ENCODE measurements at places on chromosomes 6 and 20.

GRCh38 chr20:13554076-13554475, 84.7 kb downstream of the TASP1 start:
- no peak for DNase-seq

DNA sequence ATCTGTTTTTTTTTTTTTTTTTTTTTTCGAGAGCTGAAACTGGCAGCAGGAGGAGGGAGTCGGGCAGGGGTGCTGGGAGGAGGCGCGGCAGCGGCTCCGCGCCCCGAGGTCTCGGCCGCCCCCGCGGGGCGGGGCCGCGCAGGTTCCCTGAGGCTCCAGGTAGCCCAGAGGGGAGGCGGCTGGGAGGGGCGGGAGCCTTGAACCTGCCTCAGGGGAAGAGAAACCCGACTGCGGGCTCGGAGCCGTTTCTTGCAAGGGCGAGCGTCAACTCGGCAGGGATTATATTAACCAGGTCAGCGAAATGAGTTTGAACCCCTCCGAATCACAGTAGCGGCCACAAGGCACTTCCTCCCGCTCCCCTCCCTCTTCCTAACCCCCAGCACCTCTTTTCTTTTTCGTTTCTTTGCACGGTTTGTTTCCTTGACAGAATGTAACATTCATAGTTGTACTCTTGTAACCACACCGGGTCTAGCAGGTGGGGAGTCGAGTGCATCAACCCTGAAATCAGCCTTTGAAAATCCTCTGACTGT, 2.0 kb downstream of the MYB start:
- DNase-seq: no peak

- DNase-seq: no peak
Measured at GRCh38 chr20:2978519-2978918, 64.9 kb upstream of the GNRH2 start.

DNA sequence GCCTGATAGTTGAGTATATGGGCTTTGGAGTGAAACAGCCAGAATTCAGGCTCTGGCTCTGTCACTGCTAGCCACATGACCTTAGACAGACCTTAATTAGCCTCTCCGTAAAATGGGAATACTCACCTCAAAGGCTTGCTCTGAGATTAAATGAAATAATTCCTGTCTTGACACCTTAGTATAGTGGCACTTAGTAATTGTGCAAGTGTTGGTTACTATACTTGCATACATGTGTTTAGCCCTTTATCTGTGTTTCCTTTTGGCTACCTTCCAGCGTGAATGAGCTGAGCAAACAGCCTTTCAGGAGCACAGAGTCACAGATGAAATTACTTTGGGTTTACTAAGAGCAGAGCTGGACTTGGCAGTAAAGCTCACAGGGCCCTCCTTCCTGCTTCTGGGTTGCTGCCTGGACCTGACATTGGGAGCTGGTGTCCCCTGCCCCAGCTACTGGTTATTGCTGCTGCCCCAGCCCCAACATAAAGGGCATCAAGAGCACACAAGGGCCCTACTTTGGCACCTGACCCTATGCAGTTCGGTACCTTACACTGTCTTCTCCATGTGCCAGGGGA, 32.8 kb downstream of the CD164 start:
- DNase-seq: no peak

DNA sequence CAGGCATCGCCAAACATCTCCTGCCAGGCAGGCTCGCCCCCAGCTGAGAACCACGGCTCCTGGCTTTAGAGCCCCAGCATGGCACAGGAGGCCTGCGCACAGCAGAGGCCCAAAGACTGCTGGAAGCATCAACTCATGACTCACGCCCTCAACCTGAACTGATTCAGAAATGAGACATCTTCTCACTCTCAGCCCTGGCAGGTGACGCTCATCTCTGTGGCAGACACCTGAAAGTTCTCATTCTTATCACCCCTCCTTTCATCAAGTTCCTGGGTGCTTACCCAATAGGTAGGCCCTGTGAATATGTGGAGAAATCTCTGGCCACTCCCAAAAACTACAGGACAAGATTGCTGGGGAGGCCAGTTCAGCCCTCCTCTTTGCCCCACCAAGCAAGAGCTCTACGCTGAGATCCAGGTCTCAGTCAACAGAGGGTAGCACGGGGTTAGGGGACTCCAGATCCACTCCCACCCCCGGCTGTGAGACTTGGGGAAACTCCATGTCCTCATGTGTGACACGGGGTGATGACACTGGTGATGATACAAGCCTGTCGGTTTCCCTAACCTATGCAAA, 11.3 kb downstream of the NFATC2 start:
- no peak for DNase-seq

GRCh38 chr20:891706-892080, 24.4 kb downstream of the ANGPT4 start:
- DNase-seq: no peak

GRCh38 chr6:141000917-141001316, 1131.8 kb upstream of the GJE1 start:
- no peak for DNase-seq

- no peak for DNase-seq
Measured at GRCh38 chr6:123016431-123017103, 20.5 kb downstream of the CLVS2 start.

DNA sequence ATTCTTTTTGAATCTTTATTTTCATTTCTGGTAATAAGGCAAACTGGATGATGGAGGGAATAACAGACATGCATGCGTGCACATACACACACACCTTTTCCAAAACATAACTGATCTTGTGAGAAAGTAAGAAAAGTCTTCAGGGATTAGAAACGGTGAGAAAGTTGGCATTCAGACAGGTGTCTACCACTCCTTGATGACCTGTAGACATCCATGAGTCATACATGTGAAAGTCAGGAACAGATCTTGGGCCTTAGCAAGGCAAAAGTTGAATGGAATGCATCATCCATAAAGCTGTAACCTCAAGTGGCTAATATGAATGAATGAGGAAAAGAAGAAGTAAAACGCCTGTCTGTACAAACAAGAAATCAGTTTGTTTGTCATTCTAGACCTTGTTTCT, 97.3 kb downstream of the GRIK2 start:
- no peak for DNase-seq

GRCh38 chr20:10536531-10536930, 101.4 kb downstream of the SLX4IP start:
- DNase-seq: no peak

DNA sequence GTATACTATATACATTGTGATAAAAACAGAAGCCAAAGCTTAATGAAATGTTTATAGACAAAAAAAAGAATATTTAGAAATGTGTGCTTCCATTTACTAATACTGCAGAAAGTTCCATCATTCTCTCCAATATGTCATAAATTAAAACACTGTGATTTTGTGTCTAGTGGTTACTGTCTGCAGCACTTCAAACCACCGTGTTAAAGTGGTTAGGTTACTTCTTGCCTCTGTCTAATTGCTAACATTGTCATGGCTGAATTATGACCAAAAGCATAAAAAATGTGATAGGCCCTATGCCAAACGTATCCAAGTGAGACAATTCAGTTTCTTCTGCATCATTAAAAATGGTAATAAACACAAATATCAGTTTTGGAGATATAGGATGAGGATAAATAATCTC, 52.7 kb upstream of the CST5 start:
- DNase-seq: no peak

GRCh38 chr20:50565383-50565782, 55.2 kb downstream of the PTPN1 start:
- no peak for DNase-seq

DNA sequence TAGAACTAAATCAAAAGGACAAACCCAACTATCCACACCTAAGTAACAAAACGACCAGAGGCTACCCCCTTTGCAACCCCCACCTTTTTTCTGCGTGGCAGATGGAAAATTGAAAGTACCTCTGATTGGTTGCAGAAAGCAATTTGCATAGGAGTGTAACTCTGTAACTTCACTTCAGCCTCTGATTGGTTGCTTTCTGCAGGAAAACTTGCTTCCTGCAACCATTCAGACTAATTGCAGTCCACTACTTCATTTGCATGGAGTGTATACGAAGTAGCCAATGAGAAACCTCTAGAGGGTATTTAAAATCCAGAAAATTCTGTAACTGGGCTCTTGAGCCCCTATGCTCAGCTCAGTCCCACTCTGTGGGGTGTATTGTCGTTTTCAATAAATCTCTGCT, 129.1 kb upstream of the OLIG3 start:
- no peak for DNase-seq

GRCh38 chr20:50101281-50101680, 11.7 kb downstream of the UBE2V1 start:
- no peak for DNase-seq

GRCh38 chr20:33296206-33296605, 13.2 kb downstream of the BPIFB1 start:
- DNase-seq: no peak

- DNase-seq: no peak
Measured at GRCh38 chr6:37072526-37072925, 67.1 kb downstream of the FGD2 start.

DNA sequence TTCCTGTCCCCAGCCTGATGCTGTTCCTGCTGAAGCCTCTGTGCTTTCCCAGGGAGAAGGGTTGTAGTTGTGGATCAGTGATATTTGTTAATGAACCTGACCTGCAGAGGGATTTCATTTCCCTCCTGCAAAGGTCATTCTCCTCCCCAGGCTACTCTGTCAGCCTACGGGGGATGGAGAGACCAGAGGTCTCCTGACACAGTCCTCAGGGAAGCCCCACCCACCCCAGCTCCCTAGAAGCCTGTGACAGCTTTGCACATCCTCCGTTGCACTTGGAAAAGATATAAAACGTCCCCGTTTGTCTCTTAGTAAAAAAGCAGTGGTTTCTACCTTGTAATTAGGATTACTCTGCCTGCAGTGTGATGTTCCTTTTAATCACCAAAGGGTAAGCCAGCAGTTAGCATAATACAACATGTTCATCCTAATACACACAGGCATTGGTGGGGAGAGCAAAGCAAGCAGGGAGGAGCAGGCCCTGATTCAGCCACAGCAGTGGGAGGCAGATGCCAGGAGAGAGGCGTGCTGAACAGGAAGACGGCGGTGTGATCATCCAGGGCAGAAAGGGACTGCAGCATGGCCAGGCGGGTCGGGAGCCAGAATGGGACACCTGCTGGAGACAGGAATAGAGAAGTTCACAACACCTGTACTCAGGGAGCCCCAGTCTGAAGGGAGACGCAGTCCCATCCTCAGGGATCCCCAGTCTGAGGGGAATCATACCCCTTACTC, 293.5 kb downstream of the LRFN2 start:
- no peak for DNase-seq

- no peak for DNase-seq
Measured at GRCh38 chr20:19304389-19304788, 91.9 kb downstream of the SLC24A3 start.

DNA sequence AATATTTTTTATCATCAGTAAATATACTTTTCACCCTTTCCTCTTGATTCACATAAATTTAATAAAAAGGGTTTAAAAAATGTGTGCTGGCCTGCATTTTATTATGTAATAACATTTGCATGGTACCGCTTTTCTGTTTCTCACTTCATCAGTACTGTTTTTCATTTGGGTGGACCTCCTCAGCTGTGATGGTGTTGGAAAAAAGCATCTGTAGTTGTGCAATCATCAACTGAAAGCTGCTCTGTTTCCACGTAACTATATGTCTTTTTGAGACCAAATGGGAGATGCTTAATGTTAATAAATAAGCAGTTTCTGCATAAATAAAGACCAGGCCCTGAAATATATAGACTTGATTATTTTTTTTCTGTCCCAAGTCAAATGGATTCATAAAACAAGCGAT, 31.6 kb upstream of the CENPW start:
- no peak for DNase-seq

GRCh38 chr6:170075659-170076223, 215.1 kb downstream of the DLL1 start:
- DNase-seq: no peak

DNA sequence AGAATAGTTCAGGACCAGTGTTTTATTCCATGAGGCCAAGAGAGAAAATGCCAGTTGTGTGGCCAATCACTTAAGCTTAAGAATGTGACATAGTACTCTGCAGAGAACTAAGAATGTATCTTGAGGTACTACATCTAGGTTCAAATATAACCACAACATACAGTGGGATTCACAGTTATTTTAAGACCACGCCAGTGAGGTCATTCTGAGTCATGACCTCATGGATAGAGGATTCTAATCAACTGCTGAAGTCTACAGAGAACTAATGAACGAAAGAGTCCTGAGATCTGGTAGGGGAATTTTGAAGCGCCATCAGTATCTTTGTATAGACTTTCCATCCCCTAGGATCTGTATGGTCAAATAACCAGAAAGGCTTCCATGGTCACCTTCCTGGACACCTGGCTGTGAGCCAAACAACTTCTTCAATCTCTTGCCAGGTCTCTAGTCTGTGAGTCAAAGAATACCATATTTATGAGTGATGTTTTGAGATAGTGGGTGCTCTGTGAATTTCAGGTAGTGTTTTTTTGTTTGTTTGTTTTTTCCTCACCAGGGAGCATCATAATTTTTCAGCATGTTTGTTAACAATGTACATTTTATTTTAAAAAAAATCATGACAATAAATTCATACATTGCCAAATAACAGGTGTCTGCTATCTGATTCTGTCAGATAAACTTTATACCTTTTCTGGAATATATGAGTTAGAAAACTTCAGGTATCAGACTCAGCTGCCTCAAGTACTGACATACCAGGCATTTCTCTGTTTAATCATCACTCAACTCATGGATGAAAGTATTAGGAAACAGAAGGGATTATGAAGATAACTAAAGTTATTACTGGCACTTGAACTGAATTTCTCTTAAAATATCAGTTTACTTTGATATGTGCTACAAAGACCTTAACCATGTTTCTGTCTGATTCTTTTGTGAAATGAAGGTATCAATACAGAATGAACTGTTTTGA, 217.9 kb downstream of the PLCB4 start:
- no peak for DNase-seq

DNA sequence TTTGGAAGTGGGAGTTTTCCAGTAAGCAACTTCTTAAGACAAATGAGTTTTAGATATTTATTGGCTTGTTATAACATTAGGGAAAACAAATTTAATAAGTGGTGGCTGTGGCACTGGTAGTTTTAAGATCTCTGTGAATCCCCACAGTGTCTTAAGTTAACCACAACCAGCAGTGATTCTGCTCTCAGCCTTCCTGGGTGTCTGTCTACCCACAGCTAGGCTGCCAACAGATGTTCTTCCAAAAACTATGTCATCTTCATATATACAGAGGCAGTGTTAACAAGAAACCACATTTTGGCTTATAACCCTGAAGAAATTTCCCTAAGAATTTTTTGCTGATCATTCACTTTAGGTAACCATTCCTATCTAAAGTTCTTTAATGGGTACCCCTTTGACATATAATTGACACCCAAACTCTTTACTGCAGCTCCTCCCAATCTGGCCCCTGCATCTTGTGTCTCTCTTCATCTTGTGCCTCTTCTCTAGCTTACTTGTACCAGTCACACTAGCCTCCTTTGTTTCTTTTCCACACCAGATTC, 52.7 kb downstream of the TOP1 start:
- DNase-seq: no peak

Measured in NCI-H1930 (cell line).